ENCODE measurements at places on chromosomes 5 and 9. TPM values are rescaled to one million over a fixed set of nuclear protein-coding genes. Genes with fewer than 3 reads are reported as not detected.

The FXN gene
- total RNA-seq, result 32.2 TPM

The TRIP13 gene
- 21.9 TPM for total RNA-seq

The SMIM3 gene
- 6.3 TPM for total RNA-seq

The TRAF2 gene
- total RNA-seq, result 41.7 TPM

The OBP2B gene
- not detected for total RNA-seq

Measured in endodermal cell (in vitro differentiated cells).